ELR (cell line): ENCODE measurements at places on chromosomes 7 and 10.

DNA sequence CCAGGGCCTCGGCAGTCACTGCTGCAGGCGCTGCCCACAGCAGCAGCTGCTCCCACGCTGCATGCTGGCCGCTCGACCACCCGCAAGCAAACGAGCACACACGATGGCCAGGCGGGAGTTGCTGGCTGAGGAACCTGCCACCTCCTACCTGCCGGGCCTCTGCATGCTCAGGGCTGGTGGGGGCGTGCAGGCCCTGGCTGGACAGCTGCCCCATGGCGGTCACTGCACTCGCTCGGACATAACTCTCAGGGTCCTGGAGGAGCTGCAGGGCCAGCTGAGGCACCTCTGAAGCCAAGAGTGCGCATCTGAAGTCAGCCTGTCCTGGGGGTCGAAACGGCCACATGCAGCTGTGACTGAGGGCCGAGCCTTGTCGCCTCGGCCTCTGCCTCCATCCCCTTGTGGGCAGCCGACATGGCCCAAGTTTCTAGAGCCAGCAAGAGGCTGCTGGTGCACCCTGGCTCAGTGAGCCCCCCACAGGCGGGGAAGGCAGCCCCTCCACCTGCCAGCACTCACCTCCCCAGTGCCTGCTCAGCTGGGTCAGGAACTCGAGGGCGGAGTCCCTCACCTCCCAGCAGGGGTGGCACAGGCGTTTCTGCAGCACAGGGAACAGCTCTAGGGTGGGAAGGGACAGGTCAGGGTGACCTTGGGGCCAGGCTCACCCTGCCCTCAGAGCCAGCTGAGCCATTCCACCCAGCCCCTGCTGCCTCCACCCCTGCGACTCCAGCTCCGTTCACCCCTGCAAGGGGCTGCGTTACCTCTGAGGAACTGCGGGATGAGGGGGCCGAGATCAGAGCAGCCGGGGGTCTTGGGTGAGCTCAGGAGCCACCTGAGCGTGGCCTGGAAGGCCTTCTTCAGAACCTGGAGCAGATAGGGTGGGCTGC, 16.1 kb downstream of the BRAT1 start:
- no peak for DNase-seq

DNA sequence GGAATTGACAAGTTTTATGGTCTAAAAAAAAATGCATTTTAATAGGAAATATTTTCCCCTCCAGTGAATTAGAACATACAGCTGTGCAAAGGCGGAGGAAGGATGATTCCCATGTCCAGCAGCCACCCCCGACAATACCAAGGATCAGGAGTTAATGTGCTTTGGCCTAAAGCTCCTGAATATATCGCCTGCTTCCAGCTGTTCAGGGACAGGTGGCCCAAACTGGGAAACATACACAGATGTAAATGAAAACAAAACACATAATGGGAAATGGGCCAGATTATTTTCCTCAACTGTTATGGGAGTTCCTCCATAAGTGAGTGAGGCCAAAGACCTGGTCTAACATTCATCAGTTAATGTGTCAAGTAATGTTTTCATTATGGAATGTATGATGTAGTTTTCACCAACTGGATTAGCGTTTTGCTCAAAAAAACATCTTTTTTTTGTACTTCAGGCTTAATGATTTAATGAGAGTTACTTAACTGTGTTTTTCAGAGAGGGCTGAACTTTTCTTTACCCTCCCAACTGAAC, 55.1 kb upstream of the LAMB1 start:
- DNase-seq, result no peak

GRCh38 chr10:43265799-43266721, 805 bp downstream of the RASGEF1A start:
- DNase-seq, result peak; percentile 36

DNA sequence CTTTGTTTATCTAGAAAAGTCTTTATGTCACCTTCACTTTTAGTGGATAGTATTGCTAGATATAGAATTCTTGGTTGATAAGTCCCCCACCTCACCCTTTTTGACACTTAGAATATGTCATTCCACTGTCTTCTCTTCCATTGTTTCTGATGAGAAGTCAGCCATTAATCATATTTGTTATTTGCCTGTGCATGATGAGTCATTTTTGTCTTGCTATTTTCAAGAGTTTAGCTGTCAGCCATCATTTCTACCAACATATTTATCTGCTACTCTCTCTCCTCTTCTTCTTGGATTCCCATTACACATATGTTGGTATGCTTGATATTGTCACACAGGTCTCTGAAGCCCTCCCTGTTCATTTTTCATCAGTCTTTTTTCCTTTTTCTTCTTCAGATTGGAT, 160.8 kb upstream of the TCF7L2 start:
- peak; percentile 31 for DNase-seq

GRCh38 chr10:104666106-104666505, 25.0 kb downstream of the SORCS3 start:
- DNase-seq, result no peak

DNA sequence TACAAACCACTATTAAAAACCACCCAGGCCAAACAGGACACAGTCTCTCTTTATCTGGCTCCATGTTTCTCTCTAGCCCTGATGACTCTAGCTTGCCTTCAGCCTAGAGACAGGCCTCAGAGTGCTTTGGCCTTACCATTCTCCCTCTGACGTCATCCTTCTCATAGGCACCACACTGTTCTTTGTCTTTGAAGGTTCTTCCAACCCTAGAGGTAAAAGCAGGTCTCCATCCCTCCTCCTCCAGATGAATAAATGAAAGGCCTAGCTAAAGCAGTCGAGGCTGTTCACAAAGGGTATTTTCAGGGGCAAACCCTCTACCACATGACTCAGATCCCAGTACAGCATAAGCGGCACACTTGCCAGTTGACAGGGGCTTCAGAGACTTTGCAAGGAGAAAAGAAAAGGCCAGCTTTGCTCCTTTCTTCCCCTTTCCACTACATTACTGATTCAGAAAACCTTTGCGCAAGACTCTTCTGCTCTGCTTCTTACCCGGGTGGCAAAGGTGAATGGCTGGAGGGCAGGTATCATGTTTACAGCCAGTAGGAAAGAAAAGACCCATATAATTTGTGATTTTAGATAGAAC, 14.8 kb downstream of the NFE2L3 start:
- DNase-seq, result no peak

GRCh38 chr10:33332183-33333065, 2.0 kb downstream of the NRP1 start:
- peak; percentile 39 for DNase-seq

DNA sequence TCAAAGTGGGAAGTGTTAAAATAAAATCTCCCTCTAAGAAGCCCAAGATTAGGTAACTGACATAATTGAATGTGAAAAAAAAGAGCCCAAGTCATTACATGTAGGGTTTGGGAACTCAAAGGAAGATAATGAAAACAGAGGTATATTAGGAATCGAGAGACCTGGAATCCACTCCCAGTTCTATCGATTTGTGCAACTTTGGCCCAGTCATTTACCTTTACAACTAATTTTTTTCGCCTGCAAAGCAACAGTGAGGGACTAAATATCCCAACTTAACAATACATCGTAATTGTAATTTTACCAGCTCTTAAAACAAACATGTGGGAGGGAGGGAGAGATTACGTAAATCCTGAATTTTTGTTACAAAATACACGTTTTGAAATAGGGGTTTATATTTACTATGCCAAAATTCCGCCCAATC, 1.4 kb downstream of the MINDY3 start:
- DNase-seq, result no peak

DNA sequence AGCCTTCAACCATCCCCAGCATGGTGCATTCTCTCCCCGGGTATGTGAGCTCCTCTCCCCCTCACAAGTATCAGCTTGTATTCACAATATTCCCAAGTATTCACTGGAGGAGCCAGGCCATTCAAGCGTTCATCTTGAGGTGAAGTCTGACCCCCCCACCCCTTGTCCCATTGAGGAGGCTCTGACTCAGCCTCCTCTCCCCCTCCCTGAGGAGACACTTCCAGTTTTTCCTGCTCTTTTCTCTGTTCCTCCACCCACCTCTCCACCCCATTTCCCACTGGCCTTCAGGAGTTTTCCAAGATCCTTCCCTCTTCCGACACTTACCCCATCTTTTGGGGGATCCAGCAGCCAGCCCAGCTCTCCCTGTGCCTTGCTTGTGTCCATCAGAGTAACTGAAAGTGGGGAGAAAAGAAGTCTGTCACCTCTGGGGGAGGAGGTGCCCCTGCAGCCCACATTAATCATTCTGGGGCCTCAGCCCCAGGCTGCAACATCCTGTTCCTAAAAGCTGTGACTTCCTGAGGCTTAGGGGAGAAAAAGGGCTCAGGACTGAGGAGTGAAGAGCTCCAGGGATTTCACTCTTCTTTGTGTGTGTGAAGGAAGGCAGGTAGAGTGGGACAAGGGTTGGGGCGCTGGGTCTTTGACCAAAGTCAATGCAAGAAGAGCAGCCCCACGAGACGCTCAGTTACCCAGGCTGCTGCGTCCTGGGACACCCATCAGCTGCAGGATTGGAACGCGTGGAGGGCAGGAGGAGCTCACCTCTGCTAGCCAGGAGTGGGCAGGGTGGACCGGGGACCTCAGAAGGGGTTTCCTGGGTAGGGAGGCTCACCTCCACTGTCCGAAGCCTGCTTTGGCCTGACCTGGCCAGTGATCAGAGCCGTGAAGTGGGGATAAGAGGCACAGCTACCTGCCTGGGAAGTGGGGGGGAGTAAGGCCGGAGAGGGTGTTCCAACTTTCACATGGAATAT, 1.1 kb downstream of the EPHA1 start:
- DNase-seq, result no peak

DNA sequence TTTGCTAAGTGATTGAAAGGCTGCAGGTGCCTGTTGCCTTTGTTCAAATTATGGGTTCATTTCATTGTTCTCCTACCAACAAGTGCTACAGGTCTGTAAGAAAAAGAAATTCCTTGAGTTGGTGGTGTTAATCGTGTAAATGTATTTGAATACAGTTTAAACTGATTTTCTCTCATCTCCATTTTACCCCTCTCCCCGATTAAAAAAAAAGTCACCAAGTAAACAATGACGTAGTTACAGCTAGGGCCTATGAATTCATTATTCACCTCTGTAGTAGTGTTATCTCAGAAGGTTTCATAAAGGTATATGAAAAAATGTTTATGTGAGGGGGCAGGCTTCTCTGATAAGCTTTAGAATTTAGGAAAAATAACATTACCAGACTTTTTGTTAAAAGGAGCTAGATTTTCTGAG, 1.1 kb downstream of the REEP3 start:
- DNase-seq, result peak; percentile 69

DNA sequence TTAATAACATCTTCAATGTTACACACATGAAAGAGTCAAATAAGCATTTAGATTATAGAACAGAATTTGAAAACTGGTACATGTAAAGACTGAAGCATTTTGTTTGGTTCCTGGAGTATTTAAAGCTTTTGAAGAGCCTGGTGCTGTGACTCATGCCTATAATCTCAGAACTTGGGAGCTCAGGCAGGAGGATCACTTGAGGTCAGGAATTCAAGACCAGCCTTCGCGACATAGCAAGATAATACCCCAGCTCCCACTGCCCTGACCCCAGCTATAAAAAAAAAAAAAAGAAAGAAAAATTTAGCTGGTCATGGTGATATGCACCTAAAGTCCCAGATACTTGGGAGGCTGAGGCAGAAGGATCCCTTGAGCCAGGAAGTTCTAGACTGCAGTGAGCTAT, 87.8 kb downstream of the HDAC9 start:
- DNase-seq, result peak; percentile 42

DNA sequence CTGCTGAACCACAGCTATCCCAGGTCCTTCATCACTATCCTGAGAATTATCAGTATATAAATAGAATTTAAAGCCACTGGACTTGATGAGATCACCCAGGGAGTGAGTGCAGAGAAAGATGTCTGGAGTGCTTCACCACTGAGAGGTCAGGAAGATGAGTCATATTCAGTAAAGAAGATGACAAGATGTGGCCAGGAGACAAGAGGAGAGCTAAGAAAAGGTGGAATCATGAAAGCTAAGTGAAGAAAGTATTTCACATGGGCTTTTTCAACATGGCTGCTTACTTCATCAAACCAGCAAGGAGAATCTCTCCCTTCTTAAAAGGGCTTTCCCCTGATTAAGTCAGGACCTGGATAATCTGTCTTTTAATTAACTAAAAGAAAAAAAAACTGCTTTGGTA, 9.1 kb upstream of the PRKAR2B start:
- peak; percentile 94 for DNase-seq

- DNase-seq, result no peak
Observed at GRCh38 chr7:33495207-33495606, 365.8 kb downstream of the BBS9 start.

DNA sequence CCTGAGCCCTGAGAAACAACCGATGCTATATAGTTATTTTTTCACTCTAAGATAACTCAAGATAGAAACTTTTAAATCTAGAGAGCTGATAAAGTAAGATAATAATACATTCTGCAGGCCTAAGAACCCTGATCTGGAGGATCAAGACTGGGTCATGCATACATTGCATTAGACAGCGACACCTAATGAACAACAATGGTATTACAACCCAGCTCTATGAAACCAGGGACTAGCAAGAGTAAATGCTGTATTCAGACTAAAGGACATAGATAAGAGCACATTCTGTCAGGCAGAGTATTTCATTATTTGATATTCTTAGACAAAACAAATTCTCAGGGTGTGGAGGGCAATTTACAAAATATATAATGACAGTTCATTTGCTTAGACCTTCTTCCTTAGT, 148.6 kb downstream of the GRK5 start:
- peak; percentile 32 for DNase-seq

GRCh38 chr7:149070372-149071125, 20.0 kb downstream of the ZNF786 start:
- DNase-seq, result no peak

GRCh38 chr10:5933909-5934546, 43.3 kb downstream of the IL15RA start:
- DNase-seq, result no peak

- peak; percentile 56 for DNase-seq
Observed at GRCh38 chr10:89398003-89398749, 5.8 kb downstream of the IFIT1 start.

DNA sequence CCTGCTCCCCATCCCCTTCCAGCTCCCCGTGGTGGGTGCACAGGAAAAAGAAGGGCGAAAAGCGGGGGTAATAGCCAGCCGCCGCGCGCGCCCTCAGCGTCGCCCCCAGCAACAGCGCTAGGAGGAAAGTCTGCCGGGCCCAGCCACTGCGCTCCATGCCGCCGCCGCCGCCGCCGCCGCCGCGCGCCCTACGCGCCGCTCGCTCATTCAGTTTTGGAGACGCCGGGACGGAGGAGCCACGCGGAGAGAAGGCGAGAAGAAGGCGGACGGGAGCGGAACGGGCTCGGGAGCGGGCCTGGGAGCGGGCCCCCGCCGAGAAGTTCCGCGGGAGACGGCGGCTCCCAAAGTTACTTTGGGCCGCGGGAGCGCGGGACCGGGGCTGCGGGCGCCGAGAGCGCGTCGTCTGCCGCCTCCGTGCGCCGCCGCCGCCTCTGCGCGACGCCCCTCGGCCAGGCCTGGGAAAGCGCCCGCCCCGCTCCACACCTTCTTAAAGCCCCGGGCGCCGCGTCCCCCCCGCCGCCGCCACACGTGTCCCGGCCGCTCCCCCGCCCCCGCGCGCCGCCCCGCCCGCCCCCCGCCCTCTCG, at the start of gene RELN:
RELN (minus strand) TSS at position 459 of the 585 bp plus-strand sequence; CDS start at position 157, 302 bp downstream.
- DNase-seq, result peak; percentile 36

- DNase-seq, result no peak
Observed at GRCh38 chr10:110843031-110843430, 28.7 kb upstream of the PDCD4 start.

- no peak for DNase-seq
Observed at GRCh38 chr7:146411975-146412374, 295.4 kb downstream of the CNTNAP2 start.

GRCh38 chr10:22023508-22023907, 20.0 kb upstream of the DNAJC1 start:
- DNase-seq, result no peak
